NCI-H1105 treated with DMSO at 0.1 percent for 48 hours (cell line): ENCODE measurements at places on chromosomes 11 and 22.

- peak; percentile 37 for DNase-seq
These were observed 92.1 kb downstream of the CACNA1I start for GRCh38 chr22:39662686-39663052.

- no peak for DNase-seq
These were observed 224.3 kb downstream of the TBC1D22A start for GRCh38 chr22:46986788-46987187.

GRCh38 chr11:16096336-16096735 is 260.0 kb downstream of the SOX6 start:
- no peak for DNase-seq

- DNase-seq, result no peak
These were observed 66.8 kb downstream of the CSTPP1 start for GRCh38 chr11:47003180-47003877.

GRCh38 chr11:69167916-69168691 is 12.4 kb downstream of the SMIM38 start:
- no peak for DNase-seq

DNA sequence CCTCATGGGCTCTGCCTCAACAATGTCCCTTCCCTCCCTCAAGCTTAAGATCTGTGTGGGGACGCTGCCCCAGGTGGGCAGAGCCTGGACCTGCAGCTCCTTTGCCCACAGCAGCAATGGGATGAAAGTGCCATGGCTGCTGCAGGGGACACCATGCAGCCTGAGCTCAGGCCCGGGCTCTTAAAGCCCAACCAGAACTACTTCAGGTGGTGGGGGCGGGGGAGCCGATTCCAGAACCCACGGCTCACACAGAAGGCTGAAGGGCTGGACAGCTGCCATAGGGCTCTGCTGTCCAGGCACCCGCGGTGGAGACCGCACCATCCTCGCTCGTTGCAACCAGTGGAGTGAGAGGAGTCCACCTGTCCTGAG is 12.5 kb downstream of the CHID1 start:
- peak; percentile 1 for DNase-seq
